ENCODE measurements at places on chromosomes 5 and 9.
A peak's percentile ranks its signal among the peaks of the same experiment; 100 is the strongest.

- no peak for DNase-seq
These were observed 37.4 kb upstream of the FBXW11 start for GRCh38 chr5:172043865-172044264.

DNA sequence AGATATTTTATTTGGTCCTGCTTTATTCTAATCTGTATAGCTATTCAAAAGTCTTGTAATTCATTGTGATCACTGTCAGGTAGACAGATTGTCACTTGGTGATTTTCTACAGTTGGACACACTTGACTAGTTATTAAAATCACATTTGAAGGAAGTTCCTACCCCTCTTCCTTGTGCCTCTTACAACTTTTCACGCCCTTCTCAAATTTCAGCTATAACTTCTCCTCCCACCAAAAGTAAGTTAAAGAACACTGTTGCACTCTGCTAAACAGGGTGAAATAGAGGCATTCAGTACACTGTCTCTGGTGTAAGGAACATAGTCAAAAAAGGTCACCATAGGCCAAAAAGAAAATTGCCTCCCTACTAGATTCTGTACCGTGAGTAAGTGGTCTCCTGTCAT is 142.1 kb upstream of the POU5F2 start:
- no peak for DNase-seq

DNA sequence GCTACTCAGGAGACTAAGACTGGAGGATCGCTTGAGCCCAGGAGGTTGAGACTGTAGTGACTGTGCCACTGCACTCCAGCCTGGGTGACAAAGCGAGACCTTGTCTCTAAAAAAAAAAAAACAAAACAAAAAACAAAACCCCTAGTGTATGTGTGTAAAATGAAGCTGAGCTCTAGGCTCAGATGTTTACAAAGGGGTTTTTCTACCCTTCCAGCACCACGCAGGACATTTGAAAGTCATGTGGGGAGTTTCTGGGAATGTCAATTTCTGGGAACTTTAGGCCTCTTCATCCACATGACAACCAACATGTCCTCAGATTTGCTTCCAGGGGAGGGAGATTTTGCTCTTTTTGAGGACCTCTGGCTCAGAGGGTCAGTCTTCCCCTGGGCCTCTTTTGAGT is 42.4 kb upstream of the AIF1L start:
- no peak for DNase-seq

DNA sequence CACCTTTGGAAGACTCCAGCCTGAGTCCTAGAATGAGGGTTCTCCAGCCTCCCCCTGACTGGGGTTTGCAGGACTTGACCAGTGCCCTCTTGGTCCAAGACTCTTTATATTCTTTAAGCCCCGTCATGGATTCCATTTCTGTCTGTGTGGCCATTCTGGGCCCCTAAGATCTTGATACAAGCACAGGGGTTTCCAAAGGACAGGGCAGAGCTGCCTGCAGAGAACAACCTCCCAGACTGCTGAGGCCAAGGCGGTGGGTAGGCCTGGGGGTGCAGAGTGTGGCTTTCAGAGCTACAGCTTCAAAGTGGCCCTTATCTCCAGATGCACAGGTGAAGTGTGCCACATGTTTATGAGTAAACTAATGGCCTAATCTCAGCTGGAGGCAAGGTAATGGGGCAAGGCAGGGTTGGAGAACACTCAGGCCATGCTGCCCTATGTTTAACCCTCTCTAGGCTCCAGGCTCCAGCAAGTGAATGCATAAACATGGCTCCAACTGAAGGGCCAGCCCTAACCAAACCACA is 32.1 kb downstream of the FOXI1 start:
- DNase-seq, result no peak

DNA sequence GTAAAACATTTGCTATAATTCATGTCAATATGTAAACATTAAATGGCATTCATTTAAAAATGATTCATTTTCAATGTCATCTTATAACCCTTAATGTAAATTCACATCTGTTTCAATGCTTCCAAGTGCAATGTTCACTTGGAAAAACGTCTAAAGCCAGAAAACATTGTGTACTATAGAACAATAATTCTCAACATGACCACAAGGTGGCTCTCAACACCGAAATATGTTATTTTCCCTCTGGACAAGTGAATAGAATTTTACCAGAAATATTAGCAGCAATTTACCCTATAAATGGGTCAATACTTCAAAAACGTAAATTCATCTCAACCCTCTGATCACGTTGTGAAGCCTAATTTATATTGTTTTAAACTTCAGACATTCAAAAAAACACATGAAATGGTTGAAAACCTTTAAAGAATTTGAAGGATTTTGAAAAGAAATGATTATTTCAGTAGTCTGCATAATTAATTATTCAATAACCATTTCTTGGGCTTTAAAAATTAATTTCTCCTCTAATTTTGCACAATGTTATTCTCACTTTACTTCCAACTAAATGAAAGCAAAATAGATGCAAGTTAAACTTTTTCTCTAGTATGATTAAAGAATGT is 11.0 kb downstream of the CDH10 start:
- DNase-seq, result peak; percentile 16

DNA sequence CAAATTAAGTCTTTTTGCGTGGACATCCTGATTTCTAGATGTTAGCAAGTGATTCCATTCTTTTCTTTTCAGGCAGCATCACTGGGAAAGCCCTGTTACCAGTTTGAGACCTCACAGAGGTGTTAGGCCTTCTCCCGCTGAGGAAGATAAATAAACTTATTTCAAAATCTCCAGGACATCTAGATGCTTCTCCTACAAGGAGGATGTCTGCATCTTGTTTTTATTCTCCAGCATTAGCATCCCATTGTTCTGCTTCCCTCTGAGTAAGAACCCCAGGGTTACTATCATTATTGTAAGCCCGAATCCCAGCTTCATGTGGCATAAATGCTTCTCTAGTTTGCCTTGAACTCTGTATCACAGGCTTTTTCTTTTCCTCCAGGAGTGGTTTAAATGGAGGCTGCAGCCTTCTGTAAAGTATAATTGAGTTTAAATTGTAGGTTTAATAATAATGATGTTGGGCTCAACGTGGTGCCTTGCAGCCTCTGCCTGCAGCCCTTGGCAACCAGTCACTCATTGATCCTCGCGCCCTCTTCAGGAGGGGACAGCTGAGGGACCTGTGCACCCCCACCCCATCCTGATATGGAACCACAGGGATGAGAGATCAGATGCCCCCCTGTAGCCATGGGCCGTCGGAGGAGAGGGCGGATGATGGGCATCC is 114.9 kb downstream of the PDZD2 start:
- no peak for DNase-seq
